ENCODE measurements at places on chromosomes 4 and X.
A peak's percentile ranks its signal among the peaks of the same experiment; 100 is the strongest.

- DNase-seq, result no peak
These were observed 401.9 kb upstream of the NDST4 start for GRCh38 chr4:115515366-115515765.

GRCh38 chr4:172962564-172963353 lies 205.9 kb upstream of the GALNT7 start:
- no peak for DNase-seq

- no peak for DNase-seq
These were observed 366.6 kb downstream of the GASK1B start for GRCh38 chr4:157806184-157806583.

DNA sequence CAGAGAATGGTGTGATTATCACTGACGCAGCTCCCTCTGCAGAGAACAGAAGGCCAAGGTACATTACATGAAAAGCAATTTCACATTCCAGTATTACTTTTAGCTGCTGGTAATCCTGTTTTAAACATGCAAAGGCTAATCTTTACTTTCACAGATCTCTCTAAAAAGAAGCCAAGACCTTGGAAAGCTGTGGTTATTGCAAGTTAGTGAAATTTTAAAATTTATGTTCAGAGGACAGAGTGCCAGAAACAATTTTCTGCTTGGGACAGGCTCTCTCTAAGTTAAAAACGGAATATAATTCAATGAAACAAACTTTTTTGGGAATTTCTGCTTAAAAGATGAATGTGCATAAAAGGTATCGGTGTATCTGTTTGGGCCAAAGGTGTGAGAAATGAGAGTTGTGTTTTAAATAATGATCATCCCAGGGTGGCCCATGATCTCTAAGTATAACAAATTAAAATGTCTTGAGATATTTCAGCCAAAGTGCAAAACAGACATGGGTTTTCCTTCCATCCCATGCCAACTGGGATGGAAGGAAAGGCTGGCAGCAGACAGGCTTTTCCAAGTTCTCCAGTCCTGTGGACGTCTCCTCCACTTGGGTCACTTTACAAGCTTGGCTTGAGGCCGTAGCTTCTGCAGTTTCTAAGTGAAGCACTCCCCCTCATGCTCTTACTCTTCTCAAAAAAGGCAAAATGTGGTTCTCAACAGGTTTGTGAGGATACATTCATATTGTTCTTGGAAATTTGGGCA lies 118.0 kb downstream of the DRD5 start:
- no peak for DNase-seq

DNA sequence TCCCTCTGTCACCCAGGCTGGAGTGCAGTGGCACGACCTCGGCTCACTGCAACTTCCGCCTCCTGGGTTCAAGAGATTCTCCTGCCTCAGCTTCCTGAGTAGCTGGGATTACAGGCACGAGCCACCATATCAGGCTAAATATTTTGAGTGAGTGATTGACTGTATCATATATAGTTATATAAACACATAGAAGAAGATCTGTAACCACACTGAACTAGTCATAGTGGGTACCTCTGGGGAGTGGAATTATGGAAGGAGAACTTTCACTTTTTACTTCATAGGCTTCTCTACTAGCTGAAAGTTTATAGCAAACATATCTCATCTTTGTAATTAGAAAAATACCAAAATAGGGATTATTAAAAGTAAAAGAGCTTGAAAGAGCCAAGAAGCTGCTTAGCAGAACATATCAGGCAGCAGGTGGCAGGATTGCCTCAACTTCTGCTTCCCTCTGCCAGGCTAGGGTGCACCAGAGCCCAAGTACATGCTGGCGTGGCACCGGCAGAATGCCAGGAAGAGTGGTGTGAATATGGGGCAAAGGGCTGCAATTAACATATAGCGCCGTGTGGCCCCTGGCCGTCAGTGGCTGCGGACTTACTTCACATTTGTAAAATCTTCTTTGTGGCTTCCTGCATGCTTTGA lies 39.5 kb upstream of the CD40LG start:
- peak; percentile 76 for DNase-seq

- no peak for DNase-seq
These were observed 4.4 kb upstream of the SOWAHB start for GRCh38 chr4:76902233-76902890.

GRCh38 chr4:188722911-188723310 lies 583.7 kb downstream of the TRIML1 start:
- DNase-seq, result no peak

- no peak for DNase-seq
These were observed 98.7 kb upstream of the GRIA3 start for GRCh38 chrX:123085311-123085940.

DNA sequence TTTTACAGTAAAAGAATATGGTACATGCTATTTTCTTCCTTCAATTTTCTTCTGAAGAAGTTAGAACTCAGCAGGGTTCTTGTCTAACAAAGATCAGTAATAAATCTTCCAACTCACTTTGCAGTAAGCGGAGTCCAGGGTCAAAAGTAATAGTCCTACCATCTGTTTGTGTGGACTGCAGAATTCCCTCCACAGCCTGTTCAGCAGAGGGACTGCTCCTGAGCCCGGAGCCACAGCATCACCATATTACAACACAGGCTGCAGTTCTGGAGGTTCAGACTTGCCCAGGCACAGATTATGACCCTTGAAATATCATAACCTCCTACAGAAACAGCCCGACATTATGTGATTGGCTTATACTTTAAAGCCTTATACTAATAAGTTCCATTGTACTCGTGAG lies 10.3 kb downstream of the FHDC1 start:
- no peak for DNase-seq

- DNase-seq, result peak; percentile 68
These were observed 87.8 kb downstream of the SH3KBP1 start for GRCh38 chrX:19799319-19800182.

DNA sequence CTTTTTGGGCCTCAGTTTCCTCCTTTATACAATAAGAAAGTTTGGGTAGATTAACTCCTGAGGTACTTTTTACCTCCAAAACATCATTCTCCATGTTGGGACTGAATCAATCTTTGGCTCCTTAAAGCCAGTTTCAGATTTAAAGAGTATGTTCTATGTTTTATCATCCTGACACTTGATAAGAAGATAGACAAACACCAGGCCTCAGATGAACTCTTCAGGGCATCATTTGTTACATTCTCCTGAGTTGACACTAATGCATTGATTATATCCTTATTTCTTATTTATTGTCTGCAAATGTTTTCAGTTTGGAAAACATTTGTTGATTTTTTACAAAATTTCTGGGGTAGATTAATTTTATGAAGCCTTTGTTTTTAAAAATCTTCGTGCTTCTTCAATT lies 102.7 kb upstream of the CCSER1 start:
- DNase-seq, result no peak

DNA sequence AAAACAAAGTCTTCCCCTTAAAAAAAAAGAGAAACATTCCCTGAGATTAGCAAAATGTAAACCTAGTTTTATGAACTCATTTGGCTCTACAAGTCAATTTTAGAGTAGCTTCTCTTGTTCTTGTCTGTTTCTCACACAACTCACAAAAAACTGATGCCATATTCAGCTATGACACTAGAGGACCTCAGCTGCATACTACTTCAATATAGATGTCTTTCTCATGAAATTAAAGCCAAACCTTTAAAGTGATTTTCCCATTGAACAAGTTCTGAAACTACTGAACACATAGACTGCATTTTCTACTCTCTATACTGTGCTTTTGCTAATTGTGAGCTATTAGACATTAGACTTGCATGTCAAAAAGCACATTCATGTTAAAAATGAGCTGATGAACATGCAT lies 49.8 kb downstream of the TBCK start:
- DNase-seq, result no peak

GRCh38 chr4:16694173-16694883 lies 204.1 kb downstream of the LDB2 start:
- no peak for DNase-seq

DNA sequence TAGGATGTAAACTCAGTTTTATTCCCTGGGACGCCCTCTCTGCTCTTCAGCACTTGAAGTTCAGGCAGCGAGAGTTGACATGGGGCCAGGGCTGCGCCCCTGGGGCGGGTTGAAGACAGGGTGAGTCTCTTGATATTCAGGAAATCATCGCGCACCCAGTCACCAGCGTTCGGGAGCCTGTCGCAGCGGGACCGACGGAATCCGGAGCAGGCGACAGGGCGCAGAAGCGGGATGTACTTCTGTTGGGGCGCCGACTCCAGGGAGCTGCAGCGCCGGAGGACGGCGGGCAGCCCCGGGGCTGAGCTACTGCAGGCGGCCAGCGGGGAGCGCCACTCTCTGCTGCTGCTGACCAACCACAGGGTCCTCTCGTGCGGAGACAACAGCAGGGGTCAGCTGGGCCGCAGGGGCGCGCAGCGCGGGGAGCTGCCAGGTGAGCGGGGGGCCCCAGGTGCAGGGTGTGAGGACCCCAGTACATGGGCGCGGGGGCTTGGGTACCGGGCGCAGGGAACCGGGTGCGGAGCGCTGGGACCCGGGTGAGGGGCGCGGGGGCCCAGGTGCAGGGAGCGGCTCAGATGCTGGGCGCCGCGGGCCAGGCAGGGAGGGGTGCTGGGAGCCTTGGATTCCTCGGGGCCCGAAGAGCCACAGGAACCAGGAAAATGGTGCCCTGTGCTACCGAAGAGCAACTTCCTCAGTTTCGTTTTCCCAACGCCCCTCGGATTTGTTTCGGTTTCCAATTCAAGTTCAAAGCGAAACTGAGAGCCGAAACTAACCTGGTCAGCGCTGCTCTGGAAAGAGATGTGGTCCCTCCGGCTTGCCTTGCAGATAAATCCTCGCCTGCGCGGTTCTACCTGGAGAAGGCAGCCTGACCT lies at the start of gene HERC6:
TSS of gene HERC6 (plus strand) at position 162 of the 869 bp plus-strand sequence. CDS start at position 232, 70 bp downstream.
- peak; percentile 90 for DNase-seq

DNA sequence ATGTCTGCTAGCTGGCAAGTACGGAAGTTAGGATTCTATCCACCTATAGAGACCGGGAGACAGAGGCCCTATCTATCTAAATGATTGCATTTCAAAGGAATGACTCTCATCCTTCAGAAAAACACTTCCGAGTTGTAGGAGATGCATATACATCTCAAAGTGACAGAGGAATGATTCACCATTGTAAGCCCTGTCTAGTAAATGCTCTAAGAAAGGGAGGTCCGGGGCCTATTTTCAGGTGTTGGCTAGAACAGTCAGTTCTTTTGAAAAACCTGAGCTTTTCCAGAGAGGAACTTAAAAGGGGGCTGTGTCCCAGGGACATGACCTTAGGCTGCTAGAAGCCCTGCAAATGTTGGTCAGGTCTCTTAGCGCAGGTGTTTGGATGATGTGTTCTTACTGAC lies 262.9 kb upstream of the IL1RAPL1 start:
- no peak for DNase-seq

- DNase-seq, result no peak
These were observed 333.1 kb downstream of the IL1RAPL1 start for GRCh38 chrX:28920153-28920943.

DNA sequence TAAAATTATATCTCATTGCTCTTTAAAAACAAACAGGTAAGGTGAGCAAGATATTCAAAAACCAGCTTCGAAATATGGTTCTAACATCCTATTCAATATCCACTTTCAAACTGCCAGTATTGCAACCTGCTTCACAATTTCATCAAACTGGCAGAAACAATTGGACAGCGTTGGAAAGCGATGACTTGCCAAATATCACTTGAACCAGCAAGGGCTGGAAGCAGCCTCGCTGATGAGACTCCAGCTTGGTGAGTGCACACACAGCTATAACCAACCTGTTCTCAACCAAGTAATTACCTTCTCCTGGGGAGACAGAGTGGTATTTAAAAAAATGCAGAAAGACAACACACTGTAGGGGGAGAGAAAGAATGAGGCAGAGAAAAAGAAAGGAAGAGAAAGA lies 155.8 kb upstream of the RAI2 start:
- no peak for DNase-seq

DNA sequence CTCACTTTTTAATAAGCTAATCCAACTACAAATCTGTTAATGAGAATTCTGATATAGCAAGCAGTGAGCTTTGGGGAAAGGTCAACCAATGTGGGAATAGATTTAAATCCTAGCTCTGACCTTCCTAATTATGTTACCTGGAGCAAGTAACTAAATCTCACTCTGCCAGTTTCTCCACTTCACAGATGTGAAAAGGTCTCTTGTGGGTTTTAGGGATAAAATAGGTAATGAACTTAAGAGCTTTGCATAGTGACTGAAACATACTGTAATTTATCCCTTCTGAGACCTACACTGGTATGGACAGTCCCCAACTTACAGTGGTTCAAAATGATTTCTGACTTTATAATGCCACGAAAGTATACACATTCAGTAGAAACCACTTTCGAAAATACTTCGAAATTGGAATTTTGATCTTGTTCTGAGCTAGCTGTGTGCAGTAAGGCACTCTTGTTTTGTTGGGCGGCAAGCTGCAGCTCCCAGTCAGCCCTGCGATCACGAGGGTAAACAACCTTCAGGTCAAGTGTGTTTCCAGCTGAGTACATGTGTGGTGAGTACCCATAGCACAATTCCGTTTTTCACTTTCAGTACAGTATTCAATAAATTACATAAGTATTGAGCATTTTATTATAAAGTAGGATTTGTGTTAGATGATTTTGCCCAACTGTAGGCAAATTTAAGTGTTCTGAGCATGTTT lies 93.7 kb downstream of the ADGRL3 start:
- DNase-seq, result no peak

DNA sequence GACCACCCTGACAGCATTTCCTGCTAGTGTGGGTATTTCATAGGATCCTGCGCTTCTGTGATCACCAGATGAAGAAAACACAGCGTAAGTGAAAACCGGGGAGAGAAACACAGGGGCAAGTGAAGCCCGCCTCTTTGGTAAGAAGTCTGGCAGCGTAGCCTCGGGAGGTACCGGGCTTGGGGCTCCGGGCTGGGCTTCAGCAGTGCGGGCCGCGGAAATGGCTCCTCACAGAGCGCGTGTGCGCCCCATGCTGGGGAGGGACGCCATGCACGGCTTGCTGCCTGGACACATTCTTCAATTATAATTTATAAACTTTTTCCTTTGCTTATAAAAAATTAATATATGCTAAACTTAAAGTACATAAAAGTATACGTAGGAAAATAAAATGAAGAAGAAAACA lies 151.5 kb downstream of the AFAP1 start:
- no peak for DNase-seq

GRCh38 chr4:124749421-124749820 lies 36.9 kb upstream of the ANKRD50 start:
- DNase-seq, result no peak

DNA sequence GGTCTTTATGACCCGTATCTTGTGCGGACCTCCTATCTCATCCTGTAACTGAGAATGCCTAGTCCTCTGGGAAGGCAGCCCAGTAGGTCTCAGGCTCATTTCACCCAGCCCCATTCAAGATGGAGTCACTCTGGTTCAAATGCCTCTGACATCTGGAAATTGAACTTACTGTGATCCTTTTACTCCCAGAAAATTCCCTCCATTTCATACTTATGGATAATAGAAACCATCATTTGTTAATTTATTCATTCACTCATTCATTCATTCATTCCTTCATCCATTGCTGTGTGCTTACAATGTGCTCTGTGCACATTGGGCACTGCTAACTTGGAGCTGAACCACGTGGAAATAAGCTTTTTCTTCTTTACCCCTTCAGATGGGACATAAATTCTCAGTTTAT lies 9.2 kb upstream of the ATP6AP2 start:
- no peak for DNase-seq

- no peak for DNase-seq
These were observed 70.8 kb downstream of the NPNT start for GRCh38 chr4:105966051-105966450.

Data from activated naive CD4-positive, alpha-beta T cell treated with anti-CD3 and anti-CD28 coated beads, Interleukin-2, amount 10 ng/mL, durations not matched to agents 7 days and 5 days (primary cell).